ENCODE measurements at places on chromosomes 3 and 15. TPM values are rescaled to one million over a fixed set of nuclear protein-coding genes. Genes with fewer than 3 reads are reported as not detected.

- DNase-seq: no peak
These were observed 682 bp downstream of the ITPKA start for GRCh38 chr15:41494190-41494921.

DNA sequence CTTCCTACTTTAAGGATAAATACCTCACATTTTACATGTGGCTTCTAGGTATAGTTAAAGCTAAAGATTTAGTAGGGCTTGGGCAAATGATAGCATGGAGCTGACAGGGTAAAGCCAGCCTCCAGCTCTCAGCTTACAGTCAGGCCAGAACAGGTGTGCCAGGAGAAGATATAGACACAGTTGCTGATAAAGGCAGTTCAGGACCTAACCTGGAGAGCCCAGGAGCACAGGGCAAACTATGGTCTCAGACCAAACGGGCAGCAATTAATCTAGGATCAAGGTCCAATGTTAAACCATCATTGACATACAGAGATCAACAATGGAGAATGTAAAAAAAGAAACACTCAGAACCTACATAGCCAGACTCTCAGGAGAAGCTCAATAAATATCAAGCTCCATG, 4.0 kb downstream of the WDR49 start:
- no peak for DNase-seq

DNA sequence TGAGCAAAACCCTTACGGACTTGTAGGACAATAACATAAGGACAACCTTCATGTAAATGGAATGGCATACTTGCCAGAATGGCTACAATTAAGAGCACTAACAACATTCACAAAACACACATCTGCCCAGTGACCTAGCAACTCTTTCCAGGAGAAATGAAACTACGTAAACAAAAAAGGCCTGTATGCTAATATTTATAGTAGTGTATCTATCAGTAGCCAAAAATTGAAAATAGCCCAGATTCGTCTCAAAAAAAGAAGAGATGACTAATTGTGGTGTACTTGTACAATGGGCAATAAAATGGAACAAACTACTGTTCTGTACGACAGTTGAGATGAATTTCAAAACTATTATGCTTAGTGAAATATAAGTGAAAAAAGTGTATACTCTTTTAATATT, 38.4 kb downstream of the CMC1 start:
- DNase-seq: no peak

DNA sequence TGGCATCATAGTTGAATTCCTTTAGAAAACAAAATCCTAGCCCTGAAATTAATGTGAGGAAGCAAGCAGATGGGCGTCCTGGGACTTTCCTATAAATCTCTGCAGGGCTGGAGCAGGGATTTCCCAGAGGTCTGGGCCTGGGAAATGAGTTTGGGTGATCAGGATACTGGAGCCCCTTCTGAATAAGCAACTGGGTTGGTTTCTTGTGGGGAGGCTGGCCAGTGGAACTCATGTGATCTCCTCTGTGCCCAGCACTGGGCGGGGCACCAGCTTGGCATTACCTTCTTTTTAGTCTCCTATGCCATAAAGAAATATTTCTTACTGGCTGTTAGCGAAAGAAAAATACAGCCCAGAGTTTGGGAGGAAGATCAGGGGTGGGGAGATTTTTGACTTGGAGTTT, 1.7 kb downstream of the THSD4 start:
- no peak for DNase-seq

The CPNE9 gene
- not detected for total RNA-seq

The WDR53 gene
- total RNA-seq: 19.4 TPM

The CAMP gene
- total RNA-seq: not detected

The PPP4R2 gene
- total RNA-seq: 59.3 TPM

Data from naive thymus-derived CD8-positive, alpha-beta T cell (primary cell).